K562 (cell line): ENCODE measurements at places on chromosomes 16 and 17. TPM values are rescaled to one million over a fixed set of nuclear protein-coding genes. Genes with fewer than 3 reads are reported as not detected.

The NUDT7 gene
- 5.6 and 5.8 TPM in 2 replicates for total RNA-seq

DNA sequence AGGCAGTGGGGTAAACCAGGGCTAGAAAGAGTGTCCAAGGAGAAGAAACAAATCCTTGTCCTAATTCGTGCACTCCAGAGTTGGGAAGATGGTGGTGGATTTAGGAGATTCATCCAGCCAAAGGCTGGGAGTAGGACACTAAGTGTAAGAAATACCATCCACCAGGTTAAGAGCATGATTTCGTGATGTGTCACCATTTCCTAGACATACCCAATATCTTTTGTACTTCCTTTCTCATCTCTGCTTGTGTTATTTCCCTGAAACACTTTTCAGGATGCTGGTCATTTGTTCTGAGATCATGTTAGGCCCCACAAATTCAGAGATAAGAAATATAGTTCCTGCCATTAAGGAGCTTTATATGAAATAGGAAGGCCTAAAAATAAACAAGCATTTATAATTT, 106.3 kb upstream of the HLF start:
- H3K4me3 ChIP-seq = no peak overlapping the region
- H3K4me1 ChIP-seq = no peaks in the 10 kb centered on the region
- 0 out of 3 replicates have a peak, but pooled peaks cover 3% of the 10 kb centered on the region for H3K36me3 ChIP-seq
- DNase-seq = no peak

- no peaks in the 10 kb centered on the region for H3K27me3 ChIP-seq
- no peak overlapping the region for H3K4me3 ChIP-seq
Measured at GRCh38 chr17:69607162-69607834, 192.8 kb downstream of the MAP2K6 start.

The RNF222 gene
- not detected in 2 replicates for total RNA-seq

The MYH8 gene
- not detected in 2 replicates for total RNA-seq
